Amniotic stem cell (primary cell): ENCODE measurements at places on chromosomes 1 and 21.

GRCh38 chr1:47555841-47556560, 118.2 kb downstream of the FOXD2 start:
- DNase-seq, result no peak

DNA sequence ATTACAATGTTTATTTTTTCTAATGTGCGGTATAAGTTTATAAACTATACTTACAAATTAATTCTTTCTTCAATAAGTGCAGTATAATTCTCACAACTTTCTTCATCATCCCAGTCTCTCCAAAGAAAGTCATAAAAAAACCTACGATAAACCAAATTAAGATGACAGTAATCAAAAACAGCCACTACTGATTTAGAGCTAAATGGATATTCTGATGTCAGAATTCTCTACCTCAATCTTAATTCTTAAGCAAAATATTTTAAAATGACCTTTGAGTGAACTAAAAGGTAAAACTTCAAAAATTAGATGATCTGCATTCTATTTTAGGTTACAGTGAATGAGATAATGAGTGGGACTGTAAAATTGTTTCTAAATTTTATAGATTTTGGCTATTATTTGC, 13.6 kb downstream of the SHCBP1L start:
- DNase-seq, result no peak

DNA sequence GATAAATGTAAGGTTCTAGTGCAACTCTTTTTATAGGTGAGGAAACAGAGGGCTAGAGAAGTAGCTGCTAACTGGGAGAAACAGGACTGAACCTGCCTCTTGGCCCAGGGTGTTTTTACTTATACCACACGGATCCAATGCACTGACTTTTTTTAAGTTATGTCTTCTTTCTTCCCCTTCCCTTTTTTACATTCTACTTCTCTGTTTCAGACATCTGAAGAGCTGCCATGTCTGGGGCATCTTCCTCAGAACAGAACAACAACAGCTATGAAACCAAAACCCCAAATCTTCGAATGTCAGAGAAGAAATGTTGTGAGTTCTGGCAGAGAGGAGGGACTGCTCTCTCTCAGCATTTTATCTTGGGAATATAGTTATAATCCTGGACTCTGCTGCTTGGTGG, 1.4 kb downstream of the PFKFB2 start:
- DNase-seq, result no peak

DNA sequence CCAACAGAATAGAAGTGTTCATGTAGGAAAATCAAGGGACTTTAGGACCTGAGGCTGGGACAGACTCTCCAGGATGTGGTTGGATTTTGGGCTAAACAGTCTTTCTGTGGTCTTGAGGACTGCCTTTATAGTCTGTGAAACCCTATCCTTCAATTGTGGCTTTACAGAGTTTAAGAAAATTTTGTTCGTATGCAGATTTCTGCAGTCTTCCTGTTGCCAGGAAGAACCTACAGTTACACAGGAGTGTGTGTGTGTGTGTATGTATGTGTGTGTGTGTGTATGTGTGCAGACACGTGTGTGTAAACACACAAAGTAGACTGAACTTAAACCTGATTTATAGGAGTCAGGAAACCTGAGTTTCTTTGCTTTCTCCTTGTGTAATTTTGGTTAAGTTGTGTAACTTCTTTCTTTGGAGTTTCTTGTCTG, 22.8 kb downstream of the NEK7 start:
- DNase-seq, result no peak

DNA sequence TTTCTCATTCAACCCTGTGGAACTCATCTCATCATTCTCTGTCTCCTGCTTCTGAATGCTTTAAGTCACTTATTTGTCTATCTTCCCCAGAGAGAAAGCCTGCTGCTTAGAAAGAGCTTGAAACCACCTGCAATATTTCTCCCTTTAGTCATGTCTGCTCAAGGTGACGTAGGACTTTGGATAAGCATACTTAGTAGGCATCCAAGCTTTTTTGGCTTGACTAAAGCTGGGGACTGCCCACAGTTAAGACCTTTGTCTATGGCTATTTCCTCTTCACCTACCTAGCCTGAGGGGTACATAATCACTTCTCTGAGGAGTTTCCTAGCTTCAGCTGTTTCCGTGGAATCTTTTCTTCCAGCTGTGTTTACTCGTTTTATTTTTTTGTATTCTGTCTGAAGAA, 665.8 kb upstream of the CAMK1G start:
- DNase-seq, result no peak

DNA sequence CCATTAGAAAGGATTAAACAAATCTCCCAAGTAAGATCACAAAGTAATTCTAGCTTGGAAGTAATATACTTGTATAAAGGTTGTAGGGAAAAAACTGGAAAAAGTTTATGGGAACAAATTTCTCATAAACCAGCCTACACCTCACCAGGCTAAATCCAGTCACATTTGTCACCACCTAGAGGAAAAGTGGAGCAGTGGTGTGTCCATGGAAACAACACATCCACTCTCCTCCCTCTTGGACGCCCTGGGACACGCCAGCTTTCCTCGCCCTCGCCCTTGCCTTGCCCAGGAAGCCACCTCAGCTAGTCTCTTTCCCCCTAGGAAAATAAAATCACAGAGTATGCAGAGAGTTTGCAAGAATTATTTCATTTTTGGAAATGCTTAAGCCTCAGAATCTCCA, 2.2 kb downstream of the PALMD start:
- DNase-seq, result no peak

GRCh38 chr1:59282951-59283350, 13.9 kb upstream of the FGGY start:
- no peak for DNase-seq
